ENCODE measurements at places on chromosomes 12 and 14.

- DNase-seq, result no peak
Observed at GRCh38 chr14:85090681-85091080, 439.3 kb upstream of the FLRT2 start.

DNA sequence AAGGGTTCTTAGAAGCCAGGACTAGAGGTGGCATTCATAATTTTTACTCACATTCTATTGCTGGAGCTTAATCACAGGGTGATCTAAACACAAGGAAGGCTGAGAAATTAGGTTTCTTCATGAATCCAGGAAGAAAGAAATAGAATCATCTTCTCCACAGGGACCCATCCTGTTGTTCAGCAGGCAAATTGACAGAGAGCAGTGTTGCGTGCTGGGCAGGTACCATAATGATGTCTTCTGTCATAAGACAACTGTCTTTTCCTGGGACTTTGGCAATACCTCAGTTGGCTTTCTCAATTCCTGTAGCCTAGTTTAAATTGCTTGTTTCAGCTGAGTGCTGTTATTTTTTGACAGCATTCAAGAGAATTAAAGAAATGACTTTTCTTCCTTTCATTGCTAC, 468.0 kb upstream of the SYT1 start:
- no peak for DNase-seq

DNA sequence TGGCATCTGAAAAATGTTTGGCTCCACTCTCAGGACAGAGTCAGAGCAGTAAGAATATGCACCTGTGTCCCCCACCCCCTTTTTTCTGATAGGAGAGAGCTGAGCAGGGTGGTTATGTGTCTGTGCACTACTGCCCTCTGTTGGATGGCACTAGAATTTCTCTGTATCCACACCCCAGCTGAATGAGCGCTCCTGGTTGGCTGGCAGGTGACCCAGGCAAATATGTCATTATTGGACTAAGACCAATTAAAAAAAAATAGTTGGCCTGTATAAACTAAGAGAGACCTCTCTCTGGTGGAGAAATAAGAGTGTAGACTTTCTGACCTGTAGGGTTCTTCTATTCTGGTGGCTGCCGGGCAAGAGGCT, 107.0 kb downstream of the PTCSC3 start:
- no peak for DNase-seq

DNA sequence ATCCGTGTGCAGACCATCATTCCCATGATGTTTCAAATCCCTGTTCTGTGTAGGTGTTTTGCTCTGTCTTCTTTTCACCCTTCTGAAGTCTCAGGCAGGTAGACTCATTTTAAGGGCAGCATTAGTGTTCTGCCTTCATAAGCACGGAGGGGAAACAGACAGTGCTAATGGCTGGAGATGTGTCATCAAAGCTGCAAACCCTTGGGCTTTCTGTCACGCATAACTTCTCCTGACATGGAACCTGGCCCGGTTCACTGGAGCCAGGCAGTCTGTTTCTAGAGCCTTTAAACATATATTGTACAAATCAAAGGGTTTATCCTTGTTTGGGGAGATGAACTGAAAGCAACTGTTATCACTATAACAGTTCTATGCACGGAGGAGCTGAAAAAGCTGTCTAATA, 141.4 kb downstream of the TMEM132D start:
- no peak for DNase-seq

DNA sequence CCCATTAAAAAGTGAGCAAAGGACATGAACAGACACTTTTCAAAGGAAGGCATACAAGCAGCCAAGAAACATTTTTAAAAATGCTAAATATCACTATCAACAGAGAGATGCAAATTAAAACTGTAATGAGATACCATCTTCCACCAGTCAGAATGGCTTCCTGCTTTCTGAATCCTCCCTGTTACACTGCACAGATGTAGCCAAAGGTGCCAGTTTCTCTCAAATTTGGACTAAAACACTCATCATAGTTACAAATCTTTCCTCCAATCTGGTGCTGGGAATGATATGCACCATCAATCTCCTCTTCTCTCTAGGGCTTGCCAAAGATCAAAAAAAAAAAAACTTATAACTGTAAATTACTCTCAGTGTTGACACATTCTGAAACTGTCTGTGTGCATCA, 311.8 kb upstream of the CLEC14A start:
- no peak for DNase-seq
